ENCODE measurements at places on chromosomes 12 and 14. TPM values are rescaled to one million over a fixed set of nuclear protein-coding genes. Genes with fewer than 3 reads are reported as not detected.

Gene FGD4
- total RNA-seq = 3.9 TPM

Gene HOMEZ
- total RNA-seq = 4.1 TPM

Gene SMIM41
- not detected for total RNA-seq

Gene GPR162
- not detected for total RNA-seq

Gene SERPINA3
- total RNA-seq = not detected

Gene CLECL1
- not detected for total RNA-seq

Gene SLC25A21
- 0.87 TPM for total RNA-seq

Gene KRT79
- total RNA-seq = 0.46 TPM

Gene GAS2L3
- 27.8 TPM for total RNA-seq

Gene TAS2R7
- total RNA-seq = not detected

Gene KRT6C
- not detected for total RNA-seq

Gene LRRK2
- total RNA-seq = not detected

Gene OR4E2
- not detected for total RNA-seq

Gene MTRFR
- 15.9 TPM for total RNA-seq
